ENCODE measurements at places on chromosomes 3 and 15.

- DNase-seq, result no peak
Observed at GRCh38 chr15:88147760-88148159, 108.8 kb downstream of the NTRK3 start.

GRCh38 chr3:81726735-81727134 is 34.7 kb downstream of the GBE1 start:
- no peak for DNase-seq

GRCh38 chr15:70795311-70795665 is 31.9 kb upstream of the UACA start:
- no peak for DNase-seq

- no peak for DNase-seq
Observed at GRCh38 chr3:96319166-96319565, 495.2 kb upstream of the EPHA6 start.

- DNase-seq, result no peak
Observed at GRCh38 chr15:71384501-71384900, 269.2 kb downstream of the THSD4 start.

GRCh38 chr3:50050361-50050760 is 38.4 kb upstream of the RBM5 start:
- DNase-seq, result no peak

- DNase-seq, result no peak
Observed at GRCh38 chr15:70166506-70167087, 68.9 kb upstream of the TLE3 start.

DNA sequence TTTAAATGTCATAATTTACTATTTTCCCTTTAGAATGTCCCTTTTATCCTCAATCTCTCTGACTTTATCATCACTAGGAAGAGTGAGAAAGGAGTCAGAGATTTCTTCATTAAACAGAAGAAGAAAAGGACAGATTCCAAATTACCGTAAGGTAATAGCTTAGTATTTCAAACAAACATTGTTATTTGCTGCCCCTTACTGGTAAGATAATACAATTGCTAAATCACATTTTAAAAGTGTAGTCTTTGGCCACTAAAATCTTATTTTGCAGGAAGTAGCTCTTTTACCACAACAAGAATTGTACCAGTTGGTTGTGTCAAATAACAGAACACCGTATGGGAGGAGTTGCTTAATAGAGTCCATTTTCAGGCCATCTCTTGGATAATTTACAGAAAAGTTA is 53.7 kb downstream of the CGGBP1 start:
- no peak for DNase-seq

DNA sequence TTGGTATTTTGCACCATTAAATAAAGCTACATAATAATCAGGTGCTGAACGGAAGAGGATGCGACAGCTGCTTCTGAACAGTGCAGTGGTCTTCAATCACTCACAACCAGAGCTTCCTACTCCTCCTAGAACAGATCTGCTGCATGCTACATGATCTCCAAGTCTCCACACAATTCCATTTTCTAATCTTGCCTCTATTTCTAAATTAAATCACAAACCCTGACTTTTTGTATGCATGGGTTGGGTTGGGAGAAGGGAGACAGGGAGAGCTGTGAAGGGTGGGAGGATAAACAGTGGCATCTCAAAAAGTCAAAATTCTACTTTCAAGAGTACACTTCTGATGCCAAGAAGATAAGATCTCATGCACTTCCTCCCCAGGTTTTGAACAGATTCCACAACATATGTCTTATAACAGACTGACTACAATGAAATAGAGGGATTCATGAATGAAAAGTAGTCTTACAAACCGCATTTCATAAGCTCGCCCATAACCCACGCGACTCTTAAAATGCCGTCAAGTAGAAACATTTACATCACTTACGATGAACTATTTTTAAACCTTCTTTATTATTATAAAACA is 57.2 kb downstream of the CHSY1 start:
- DNase-seq, result no peak

GRCh38 chr15:99305761-99306505 is 54.7 kb downstream of the LRRC28 start:
- DNase-seq, result no peak

GRCh38 chr3:31918179-31919150 is 62.6 kb downstream of the OSBPL10 start:
- DNase-seq, result no peak

- no peak for DNase-seq
Observed at GRCh38 chr3:13103416-13104058, 30.3 kb upstream of the IQSEC1 start.

GRCh38 chr15:31457631-31458526 is 131.2 kb downstream of the KLF13 start:
- no peak for DNase-seq

DNA sequence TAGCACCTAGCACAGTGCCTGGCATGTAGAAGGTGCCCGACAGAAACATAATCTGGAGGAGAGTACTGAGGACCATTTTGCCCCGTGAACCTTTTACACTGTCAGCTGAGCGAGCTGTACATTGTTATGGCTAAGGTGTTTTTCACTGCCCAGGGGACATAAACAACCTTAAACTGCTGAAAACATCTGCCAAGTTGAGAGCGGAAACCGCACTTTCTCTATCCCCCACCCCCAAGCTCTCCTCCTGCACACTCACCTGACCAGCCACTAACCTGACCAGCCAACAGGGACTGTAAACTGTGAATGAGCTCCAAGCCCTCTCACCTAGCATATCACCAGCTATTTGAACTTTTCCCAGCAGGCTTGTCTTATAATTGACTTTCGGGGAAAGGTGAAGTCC is 17.6 kb downstream of the RAB43 start:
- DNase-seq, result no peak

DNA sequence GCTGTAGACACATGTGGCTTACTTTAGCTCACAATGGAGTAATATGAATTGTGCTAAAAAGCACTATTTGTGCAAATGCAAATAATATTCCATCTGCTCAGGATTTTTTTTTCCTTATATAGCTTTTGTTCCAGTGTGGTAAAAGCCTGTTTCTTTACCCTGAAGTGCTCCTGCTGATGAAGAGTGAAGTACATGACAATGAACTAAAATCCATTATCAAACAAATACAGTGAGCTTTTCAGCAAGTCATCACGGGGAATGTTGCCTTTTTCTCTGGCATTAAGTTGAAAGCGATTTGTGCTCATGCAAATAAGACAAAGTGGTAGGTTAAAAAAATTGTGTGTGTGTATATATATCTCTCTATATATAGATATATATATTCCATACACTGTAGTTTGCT is 28.6 kb upstream of the CCDC39 start:
- no peak for DNase-seq

- DNase-seq, result no peak
Observed at GRCh38 chr15:28961391-28961790, 75.6 kb downstream of the APBA2 start.

DNA sequence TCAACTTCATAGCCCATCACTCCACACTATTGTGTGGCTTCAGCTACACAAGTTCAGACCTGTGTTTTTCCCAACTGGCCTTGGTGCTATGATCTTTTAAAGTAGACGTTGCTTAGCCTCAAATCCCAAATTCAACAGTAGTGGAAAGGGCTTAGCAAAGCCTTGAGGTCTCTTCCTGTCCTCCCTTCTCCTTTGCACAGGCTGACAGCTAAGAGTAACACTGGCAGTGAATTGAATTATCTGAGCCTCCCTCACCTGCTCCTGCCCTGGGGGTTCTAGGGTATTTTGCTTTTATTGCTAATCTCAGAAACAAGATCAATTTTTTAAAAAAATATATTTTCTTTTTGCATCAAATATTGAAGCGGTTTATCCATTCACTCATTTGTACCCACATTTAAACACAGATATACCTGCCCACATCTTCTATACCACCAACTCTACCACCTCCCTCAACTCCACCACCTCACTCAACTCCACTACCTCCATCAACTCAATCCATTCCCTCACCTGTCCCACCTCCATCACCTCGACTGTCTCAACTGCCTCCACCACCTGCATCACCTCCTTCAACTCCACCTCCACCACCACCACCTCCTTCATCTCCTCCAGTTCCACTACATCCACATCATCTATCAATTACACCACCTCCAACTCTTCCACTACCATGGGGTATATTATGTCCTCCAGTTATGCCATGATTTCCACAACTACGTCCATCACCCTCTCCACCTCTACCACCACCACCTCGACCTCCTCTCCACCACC is 10.1 kb upstream of the FGD5 start:
- DNase-seq, result no peak

Data from activated CD8-positive, alpha-beta memory T cell treated with anti-CD3 and anti-CD28 coated beads for 48 hours (primary cell).